Stimulated activated CD4-positive, alpha-beta T cell treated with anti-CD3 and anti-CD28 coated beads, Interleukin-1b, Interleukin-23, amount 100 ng/mL, for 1 hour (primary cell): ENCODE measurements at places on chromosomes 12 and 14.
A peak's percentile ranks its signal among the peaks of the same experiment; 100 is the strongest.

GRCh38 chr12:131210506-131211339 is 257.0 kb downstream of the ADGRD1 start:
- no peak for DNase-seq

DNA sequence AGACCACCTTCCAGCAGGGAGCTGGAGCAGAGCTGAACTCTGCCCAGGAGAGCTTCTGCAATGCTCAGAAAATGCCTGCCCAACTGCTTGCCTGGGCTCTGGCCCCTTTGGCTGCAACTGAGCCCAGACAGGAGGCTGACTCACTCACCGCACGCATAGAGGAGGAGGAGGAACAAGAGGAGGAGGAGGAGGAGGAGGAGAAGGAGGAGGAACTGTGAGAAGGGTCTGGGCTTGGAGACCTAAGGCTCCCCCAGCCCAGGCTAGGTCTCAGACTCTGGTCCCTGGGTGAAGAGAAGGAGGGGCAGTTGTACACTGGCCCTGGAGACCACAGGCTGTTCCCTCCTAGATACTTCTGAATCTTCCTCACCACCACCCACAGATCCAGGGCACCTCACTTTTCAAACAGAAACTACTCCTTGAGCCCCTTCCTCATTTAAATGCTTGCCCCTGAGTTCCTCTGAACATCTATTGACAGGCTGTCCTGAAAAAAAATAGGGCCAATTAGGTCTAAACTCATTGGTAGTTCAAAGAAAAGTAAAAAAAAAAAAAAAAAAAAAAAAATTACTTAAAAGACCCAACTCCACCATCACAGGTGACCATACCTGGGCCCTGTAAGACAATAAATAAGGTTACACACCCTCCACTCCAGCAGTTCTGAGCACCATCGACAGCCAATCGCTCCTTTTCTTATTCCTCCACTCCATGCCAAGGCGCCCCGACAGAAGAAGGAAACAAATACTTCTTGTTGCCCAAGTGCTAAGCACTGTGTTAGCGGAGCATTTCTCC is 674 bp downstream of the VDR start:
- peak; percentile 27 for DNase-seq

GRCh38 chr12:60279221-60279620 is 683.4 kb downstream of the SLC16A7 start:
- no peak for DNase-seq

GRCh38 chr12:10722502-10722904 is 620 bp downstream of the YBX3 start:
- no peak for DNase-seq

GRCh38 chr14:32417956-32418552 is 89.0 kb downstream of the AKAP6 start:
- DNase-seq = no peak

- no peak for DNase-seq
These were observed 49.1 kb downstream of the SSPN start for GRCh38 chr12:26244503-26244902.

DNA sequence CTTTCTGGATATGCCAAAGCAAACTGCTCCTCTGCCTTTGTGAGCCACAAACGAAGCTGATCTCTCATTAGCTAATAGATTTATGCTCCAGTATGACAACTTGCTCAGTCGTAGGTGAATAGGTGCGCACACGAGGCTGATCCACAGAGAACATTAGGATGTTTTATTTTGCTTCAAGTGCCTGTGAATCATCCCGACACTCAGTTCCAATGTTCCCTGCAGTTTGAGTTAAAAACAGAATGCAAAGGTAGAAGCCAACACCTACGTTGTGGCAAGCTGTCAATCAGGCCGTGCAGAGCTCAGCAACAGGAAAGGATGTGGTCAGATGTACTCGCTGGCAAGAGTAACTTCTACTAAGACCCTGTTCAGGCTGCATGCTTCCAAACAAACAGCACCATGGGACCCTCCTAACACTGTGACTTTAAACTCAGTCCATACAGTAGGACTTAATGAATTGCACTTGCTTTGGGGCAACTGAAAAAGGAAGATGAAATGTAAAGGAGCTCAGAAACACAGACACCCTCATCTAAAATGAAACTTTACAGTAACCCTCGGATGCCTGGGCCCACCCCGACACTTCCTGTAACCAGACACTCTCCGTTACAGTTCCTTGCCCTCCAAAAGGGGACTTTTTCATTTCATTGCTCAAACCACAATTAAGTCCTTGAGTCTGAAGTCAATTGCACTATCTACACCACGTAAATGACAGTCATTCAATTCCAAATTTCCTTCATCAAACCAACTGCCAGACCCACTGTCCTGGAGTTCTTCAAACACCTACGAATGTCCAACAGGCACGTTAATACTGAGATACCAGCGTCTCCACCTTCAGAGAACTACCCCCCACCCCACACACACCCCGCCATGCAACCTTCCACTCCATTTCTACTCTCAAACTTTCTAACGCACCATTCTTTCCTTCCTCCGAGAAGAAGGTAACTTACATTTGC is 1.6 kb downstream of the CCDC88C start:
- DNase-seq = no peak

GRCh38 chr12:45644541-45644940 is 85.0 kb upstream of the ARID2 start:
- no peak for DNase-seq

GRCh38 chr14:74360163-74360562 is 11.9 kb downstream of the VRTN start:
- no peak for DNase-seq

DNA sequence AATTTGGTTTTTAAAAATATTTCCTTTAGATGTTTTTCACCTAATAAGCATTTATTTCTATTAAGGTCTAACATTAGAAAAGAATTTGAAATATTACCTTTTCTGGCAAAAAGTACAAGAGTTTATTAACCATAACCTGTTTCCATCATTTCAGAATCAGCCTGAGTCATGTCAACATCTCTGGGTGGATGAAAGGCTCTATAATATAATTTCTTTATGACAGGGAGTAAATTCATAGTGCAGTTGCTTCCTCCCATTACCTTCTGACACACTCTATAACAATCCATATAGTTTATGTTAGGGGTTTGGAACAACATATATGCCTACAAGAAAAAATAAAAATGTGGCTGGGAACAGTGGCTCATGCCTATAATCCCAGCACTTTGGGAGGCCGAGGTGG is 134.5 kb downstream of the SLC2A13 start:
- no peak for DNase-seq

DNA sequence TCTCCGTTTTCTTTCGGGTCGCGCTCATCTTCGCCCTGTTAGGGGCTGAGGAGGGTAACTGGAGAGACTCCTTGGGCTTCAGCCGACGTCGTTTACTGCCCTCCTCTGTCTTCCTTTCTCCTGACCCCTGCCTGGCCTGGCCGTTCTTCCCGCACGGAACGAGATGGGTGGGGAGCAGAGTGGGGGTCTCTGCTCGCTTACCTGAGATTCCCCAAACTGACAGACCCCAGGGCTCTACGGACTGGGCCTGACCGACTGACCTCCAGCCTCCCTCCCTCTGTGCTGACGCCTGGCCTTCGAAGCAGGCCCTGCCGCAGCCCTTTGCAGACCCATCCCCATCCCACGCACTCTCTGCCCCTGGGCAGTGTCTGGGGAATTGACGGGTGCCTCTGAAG is 439 bp downstream of the GOLGA5 start:
- DNase-seq = no peak

DNA sequence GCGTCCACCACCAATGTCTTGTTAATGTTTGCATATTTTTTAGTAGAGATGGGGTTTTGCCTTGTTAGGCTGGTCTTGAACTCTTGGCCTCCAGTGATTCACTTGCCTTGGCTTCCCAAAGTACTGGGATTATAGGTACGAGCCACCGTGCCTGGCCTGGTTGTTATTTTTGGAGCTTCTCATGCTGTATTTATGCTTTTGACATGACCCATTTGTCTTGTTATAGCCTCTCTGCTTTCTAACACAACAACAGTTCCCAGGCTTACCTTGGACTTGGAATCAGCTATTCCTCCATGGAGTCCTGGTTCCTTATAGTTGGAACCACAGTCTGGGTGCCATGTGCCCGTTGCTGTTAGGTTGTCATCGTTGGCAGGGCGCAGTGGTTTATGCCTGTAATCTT is 29.7 kb downstream of the ZNF410 start:
- DNase-seq = no peak

- no peak for DNase-seq
These were observed 35.3 kb upstream of the CSRNP2 start for GRCh38 chr12:51118706-51119105.

- DNase-seq = no peak
These were observed 117.4 kb downstream of the EML1 start for GRCh38 chr14:99910337-99911309.

DNA sequence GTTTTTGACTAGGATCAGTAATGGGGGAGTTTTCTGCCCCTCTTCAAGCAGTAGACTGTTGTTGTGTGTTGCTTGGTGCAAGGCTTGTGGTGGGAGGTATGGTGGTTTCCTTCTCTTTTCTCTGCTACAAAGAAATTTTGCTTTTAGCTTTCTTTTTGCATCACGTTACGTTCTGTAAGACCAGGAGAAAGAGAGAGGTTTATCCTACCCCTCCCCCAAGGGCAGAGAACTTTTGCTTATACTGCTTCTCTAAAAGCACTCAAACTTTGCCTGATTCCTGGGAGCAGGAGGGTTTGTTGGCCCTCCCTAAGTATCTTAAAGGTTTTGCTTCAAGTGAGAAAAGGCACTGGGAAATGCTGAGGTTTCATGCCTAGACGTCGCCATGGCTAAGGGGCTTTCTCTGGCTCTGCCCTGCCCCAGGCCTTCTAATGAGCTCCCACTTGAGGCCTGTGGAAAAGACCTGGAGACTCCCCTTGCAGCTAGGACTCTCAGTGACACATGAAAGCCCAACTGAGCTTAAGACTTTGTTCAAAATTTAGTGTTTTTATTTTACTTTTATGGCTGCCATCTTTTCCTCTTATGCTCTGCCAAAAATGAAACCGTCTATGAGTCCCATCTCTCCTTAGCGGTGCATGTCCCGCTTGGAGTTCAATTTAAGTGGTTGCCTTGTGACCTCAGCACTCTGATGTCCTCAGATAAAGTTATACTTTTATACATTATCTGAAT is 49.2 kb downstream of the EIF2S3B start:
- no peak for DNase-seq

GRCh38 chr12:19799895-19800602 is 360.8 kb downstream of the AEBP2 start:
- DNase-seq = no peak

DNA sequence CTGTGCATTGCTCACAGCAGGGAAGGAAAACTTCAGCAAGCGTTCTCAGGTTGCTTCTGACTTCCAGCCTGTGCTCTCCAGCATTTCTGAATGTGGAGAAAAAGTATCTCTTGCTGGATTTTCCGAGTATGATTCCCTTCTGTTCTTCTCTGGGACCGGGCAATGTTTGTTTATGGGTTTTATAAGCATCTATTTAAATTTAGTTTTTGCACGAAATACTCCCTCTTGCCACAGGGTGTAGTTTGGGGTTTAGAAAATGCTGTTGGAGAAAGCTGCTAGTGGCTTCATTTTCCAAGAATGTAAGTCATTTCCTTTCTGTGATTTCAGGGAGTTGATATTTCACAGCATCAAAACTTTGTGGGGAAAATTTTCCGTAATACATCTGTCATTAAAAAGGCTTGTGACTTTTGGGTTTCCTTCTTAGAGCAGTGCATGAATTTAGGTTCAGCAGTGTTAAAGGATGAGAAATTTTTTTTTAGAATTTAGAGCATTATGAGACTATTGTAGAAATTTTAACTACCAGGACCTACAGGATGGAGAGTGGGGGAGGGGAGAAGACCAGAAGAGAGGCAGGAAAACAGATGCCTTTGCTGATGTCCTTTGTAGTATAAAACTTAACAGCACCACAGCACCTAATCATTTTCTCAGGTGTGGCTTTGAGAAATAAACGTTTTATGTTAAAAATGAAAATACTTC is 1.5 kb downstream of the FRMD6 start:
- DNase-seq = no peak

- DNase-seq = no peak
These were observed 21.8 kb upstream of the C14orf180 start for GRCh38 chr14:104557766-104558165.

- DNase-seq = no peak
These were observed 4.6 kb upstream of the SLC15A5 start for GRCh38 chr12:16282081-16282480.

GRCh38 chr14:65997347-65997746 is 488.8 kb upstream of the CCDC196 start:
- DNase-seq = no peak

DNA sequence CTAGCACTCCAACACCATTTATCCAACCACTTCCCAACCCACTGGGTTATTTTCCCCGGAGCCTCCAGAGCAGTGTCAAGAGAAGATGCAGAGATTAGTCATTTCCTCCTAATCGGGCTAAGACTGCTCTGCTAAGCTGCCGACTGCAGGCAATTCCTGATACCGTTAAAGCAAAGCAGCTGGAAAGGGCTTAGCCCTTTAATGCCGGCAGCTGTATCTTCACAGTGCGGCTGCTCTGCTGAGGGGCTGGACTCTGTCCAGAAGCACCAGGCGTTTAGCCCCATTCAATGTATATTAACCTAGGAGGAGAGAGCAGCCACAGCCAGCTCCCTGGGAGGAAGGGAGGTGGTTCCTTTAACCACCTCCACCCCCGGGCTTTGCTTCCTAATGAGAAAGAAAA is 11.1 kb downstream of the AQP6 start:
- no peak for DNase-seq

DNA sequence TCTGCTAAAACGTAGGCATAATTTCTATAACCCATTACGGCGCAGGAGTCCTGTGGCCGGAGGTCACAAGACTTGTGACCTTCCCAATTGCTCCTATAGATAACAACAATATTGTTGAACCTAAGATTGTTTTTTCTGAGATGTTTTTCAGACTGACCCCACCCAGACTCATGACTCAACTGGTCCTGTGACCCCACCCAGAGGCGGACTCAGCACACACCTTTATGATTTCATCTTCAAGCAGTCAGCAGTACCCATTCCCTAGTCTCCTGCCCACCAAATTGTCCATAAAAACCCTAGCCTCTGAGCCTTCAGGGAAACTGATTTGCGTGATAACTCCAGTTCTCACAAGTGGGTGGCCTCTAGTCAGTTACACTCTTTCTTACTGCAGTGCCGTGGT is 5.9 kb upstream of the PPP4R3A start:
- no peak for DNase-seq

GRCh38 chr14:65945327-65945726 is 532.8 kb downstream of the FUT8 start:
- no peak for DNase-seq

GRCh38 chr12:101819467-101819866 is 11.3 kb downstream of the GNPTAB start:
- DNase-seq = no peak

DNA sequence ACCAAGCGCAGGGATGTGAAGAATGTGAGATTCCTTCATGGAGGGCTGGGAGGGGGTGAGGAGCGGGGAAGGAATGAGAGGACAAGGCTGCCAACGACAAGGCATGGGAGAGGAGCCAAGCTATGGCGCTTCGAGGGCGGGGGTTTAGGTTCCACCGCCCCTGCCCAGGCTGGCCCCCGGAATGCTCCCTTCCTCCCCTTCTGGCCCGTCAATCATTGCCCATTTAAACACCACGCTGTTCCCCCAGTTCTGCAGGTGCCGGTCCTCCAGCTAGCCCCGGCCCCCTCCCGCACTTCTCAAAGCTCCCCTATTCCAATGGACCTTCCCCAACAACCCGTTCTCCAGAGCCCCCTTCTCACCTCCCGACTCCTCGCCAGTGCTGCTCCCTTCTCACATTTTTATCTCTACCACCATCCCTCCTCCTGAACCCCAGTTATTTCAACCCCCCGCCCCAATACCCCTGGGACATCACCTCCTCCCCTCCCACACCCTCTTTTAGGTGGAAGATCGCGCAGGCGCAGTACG is 428 bp downstream of the RNF41 start:
- no peak for DNase-seq
